ENCODE measurements at places on chromosomes 1 and 21.

GRCh38 chr1:201422436-201423030 lies 1.0 kb upstream of the TNNI1 start:
- no peak for DNase-seq

DNA sequence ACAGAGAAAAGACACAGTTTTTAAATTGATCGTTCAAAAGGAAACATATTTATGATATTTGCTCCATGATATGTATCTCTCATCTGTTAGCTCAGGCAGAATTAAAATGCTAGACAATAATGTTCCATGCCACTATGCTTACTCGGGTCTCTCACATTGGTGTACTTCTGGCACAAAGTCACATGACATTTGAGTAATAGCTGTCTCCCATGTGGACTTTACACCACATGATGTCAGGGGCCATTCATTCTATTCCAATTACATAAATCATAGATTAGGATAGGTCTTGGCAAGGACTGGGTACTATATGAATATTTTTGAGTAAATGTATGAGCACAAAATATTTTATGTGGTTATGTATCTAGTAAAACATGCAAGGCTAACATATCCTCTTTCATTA lies 648.4 kb downstream of the PLA2G4A start:
- no peak for DNase-seq

DNA sequence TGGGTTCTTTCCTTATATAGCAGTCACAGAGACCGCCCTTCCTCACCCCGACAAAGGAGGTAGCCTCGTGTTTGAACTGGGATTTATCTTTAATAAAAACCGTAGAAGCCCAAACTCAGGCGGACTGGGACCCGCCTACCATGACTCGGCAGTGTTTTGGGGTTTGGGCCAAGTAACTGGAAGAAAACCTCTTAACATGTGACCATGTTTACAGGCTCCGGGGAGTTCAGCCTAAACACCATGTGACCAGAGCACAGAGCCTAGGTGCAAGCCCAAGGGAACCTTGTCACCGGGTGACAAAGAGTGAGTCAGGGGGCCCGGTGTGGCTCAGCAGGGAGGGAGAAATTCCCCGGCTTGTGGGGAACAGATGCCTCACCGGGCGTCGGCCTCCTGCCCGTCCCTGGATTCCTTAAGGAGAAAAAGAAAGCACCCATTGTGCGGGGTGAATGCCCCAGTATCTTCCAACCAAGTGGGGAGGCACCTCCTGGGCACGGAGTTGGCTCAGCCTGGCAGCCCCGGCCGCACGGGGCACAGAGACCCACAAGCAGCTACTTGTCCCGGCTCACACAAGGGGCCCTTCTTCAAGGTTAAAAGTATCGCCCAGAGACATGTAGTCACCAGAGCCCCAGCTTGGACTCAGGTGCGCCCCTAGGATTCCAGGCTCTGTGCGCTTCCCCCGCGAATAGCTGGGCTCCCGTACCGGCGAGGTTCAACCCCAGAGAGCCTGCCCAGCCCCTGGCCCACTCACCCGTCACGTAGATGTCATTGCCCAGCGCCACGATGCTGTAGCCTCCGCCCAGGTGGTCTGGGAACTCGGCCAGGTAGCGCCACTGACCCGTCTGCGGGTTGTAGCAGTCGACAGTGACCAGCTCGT lies 1.4 kb downstream of the KLHL21 start:
- DNase-seq, result peak; percentile 84

GRCh38 chr1:8569242-8569641 lies 248.2 kb downstream of the RERE start:
- DNase-seq, result no peak

GRCh38 chr1:165075725-165076370 lies 280.7 kb downstream of the LMX1A start:
- no peak for DNase-seq

DNA sequence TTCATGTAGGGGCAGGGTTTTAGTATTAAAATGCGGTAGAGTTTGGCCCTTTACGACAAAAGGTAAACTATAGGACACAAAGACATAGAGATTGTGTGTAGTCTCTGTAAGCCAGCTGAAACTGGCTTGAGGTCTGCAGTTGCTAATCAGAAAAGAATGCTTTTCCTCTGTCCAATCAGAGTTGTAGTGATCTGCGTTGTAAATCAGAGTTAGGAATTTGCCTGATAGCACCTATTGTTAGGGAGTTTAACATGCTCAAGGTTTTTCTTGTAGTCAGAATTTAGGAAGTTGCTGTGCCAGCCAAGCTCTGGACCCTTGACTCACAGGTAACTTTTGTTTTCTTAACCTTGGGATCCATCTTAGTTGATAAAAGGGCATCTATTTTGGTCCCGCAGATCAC lies 61.2 kb upstream of the VTCN1 start:
- DNase-seq, result no peak

- DNase-seq, result no peak
These were observed 17.2 kb downstream of the DSCAM start for GRCh38 chr21:40829791-40830190.

DNA sequence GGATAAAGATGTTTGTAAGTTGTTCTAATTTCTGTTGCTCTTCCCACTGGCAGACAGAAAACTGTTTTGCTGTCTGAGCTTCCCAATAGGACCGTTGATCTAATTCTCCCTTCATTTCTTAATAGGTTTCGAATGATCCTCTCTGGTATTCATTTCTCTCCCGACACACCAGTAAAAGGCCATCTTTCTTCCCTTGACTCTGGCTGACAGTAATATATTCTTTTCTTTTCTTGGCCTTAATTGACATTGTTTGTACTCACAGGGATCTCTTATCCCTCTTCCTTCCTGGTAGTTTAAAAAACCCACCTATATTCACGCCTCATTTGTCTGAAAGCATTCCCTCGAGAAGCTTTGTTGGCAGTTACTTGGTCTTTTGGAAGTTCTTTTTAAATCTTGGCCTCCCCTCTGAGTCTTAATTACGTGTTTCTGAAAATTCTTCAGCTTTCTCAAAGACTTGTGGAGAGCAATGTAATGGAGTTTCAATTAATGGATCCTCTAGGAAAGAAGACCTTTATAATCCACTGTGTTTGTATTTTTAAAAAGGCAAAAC lies 40.3 kb downstream of the MAP10 start:
- DNase-seq, result no peak

DNA sequence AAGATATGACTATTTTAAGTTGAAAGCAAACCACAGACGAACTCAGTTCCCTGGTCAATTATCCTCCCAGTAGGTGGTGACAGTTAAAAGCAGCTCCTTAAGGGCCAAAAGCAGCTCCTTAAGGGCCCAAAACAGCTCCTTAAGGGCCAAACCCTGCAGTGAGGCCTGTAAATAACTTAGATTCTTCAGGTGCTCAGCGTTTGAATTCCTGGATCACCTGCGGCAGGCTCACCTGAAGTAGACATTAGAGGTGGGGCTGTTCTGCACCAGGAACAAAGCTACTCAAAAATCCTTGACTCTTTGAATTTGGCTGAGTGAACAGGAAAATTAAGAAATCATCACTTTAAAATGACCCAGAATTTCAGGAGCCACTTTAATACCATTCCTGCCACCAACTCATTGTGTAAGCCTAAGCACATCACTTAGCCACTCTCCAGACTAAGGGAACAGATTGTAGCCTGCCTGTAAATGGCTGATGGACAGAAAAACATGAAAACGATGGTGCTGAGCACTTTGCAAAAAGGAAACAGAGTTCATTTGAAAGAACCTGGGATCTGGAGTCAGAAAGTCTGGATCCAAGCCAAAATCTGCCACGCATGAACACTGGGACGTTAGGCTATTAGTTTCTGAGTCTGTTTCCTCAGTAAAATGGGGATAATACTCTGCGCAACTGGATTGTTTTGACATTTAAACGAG lies 126.9 kb downstream of the LRIG2 start:
- no peak for DNase-seq

DNA sequence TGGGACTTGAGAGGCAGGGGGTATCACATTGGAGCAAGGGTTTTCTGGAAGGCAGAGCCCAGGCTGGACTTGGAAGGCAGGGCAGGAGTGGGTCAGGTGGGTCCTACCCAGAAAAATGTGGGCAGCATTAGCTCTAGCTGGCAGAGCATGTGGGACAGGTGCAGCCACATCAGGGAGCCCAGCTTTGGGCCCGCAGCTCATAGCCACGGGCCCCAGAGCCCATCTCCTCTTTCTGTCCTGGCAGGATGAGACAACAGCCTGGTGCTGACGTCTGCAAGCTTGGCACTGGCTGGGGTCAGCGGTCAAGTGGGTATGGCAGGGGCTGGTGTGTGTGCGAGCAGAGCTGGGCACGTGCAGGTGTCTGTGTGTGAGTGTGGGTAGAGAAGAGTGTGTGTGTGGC lies 154.7 kb downstream of the GRIK3 start:
- no peak for DNase-seq

DNA sequence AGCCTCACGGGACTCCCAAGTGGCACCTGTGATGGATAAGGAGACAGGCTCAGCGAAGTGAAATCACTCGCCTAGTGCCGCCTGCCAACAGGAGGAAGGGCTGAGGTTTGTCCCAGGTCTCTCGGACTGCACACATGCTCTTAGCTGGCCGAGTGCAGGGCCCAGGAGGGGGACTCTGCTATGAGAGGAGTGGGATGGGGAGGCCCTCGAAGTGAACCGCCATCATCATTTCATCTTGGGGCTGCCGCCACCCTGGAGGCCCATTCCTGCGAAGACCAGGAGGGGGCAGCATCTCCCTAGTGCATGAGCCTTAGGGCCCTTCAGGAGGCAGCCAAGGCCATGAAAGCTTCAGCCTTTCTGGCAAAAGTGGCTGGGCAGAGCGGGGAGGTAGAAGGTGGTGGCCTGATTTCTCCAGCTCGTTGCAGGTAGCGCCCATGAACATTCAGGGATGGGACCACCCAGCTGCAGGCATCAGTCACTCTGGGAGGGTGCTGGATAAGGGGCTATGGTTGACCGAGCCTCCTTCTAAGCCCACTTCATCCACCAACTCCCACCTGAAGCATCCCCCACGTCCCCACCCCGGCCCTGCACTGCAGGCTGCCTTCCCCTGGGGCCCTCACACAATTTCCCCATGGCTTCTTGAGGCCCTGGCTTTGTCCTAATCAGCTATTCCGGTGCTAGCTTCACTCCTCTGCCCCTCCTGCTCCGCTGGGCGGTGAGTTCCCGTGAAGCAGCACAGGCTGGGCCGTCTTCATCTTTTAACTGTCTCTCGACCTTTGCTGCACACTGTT lies 17.2 kb upstream of the RASSF5 start:
- peak; percentile 71 for DNase-seq

- no peak for DNase-seq
These were observed 824 bp upstream of the KRTAP21-3 start for GRCh38 chr21:30719401-30719800.

DNA sequence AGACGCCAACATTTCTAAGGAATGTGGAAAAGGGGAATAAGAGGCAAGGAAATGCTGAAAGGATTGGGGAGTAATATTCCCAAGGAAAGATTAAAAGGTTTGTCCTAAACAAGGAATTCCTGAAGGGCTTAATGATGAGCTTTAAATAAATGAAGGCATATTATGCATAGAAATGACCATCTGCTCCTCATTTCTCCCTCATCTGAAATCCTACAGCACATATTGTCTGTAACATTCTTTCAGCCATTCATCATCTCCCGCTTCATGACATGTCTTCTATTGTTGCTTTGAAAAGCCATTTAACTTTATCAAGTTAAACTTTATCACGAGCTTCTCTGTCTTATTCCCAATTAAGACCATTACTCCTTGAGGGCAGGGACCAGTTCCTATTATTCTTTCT lies 608.7 kb upstream of the PLXNA2 start:
- no peak for DNase-seq

DNA sequence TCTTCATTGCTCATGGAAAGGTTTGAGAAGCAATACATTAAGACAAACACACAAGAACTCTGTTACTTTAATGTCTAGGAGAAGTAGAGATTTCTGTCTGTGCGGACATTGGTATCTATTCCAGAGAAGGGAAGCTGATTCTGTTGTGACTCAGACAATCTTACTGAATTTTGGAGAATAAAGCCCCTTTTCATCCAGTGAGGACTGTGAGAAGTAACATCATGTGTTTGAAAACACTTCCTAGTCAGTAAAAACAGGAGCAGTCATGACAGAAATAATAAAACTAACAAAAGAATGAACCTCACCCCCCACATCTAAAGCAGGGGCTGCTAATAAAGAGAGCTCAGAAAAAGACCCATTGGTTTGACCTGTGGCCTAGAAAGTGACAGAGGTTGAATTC lies 46.6 kb downstream of the NEK7 start:
- no peak for DNase-seq

GRCh38 chr21:20270365-20271055 lies 727.7 kb upstream of the NCAM2 start:
- no peak for DNase-seq

GRCh38 chr1:2350911-2351655 lies 40.3 kb downstream of the MORN1 start:
- DNase-seq, result no peak

DNA sequence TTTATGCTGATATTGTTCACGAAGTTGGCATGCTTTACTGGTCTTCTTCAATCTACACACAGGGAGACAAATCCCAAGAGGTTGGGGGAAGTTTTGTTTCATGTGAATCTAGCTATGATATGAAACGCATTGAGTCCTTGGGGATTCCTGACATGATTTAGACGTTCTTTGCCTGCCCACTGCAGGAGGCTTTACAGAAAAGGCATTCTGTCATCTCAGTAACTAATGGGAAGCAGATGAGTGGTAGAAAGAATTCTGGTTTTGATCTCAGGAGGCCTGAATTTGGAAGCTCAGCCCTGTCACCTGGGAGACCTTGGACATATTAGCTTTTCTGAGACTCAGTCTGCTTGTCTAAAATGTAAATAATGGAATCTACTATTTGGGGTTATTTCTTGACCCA lies 383.0 kb upstream of the NFIA start:
- DNase-seq, result no peak

- no peak for DNase-seq
These were observed 364.6 kb upstream of the PROX1 start for GRCh38 chr1:213623064-213623581.

- DNase-seq, result no peak
These were observed 28.8 kb downstream of the DR1 start for GRCh38 chr1:93374334-93375106.

DNA sequence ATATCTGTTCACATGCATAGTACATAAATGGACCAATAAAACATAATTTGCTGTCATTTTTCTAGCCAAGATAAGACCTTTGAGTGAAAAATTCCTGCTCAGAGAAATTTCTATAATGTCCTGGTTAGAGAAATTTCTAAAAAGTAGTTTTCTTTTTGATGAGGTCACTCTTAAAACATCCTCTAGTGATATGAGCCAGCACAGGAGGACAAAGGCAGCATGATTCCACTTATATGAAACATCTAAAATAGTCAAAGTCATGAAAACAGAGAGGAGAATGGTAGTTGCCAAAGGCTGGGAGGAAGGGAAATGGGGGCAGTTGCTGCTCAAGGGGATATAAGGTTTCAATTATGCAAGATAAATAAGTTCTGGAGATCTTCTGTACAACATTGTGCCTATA lies 239.4 kb downstream of the BACH1 start:
- DNase-seq, result no peak

GRCh38 chr1:223374064-223374610 lies 10.2 kb upstream of the SUSD4 start:
- no peak for DNase-seq

GRCh38 chr1:245260110-245260882 lies 105.5 kb downstream of the KIF26B start:
- DNase-seq, result no peak

- DNase-seq, result no peak
These were observed 7.3 kb upstream of the UAP1 start for GRCh38 chr1:162554258-162554657.

- no peak for DNase-seq
These were observed 325.1 kb downstream of the BRINP2 start for GRCh38 chr1:177495878-177496277.

- no peak for DNase-seq
These were observed 154.1 kb downstream of the HIVEP3 start for GRCh38 chr1:41764656-41765055.
